ENCODE measurements at places on chromosomes 3 and 15. TPM values are rescaled to one million over a fixed set of nuclear protein-coding genes. Genes with fewer than 3 reads are reported as not detected.

ADAMTS7 gene
- 19.3 TPM for total RNA-seq

DUOXA1 gene
- total RNA-seq = not detected

SH2D7 gene
- not detected for total RNA-seq

ZIC1 gene
- total RNA-seq = under 0.01 TPM

EFHB gene
- total RNA-seq = not detected

LACTB gene
- 45.1 TPM for total RNA-seq

TRH gene
- total RNA-seq = not detected

FBXW12 gene
- total RNA-seq = not detected

FEZF2 gene
- total RNA-seq = not detected

MRAS gene
- 11.5 TPM for total RNA-seq

EIF5A2 gene
- total RNA-seq = 4.1 TPM

GOLGA8G gene
- total RNA-seq = not detected

HRG gene
- not detected for total RNA-seq

ZNF385D gene
- 4.4 TPM for total RNA-seq

TRIM42 gene
- total RNA-seq = not detected

ANKUB1 gene
- not detected for total RNA-seq

TMIE gene
- 0.17 TPM for total RNA-seq

VWA5B2 gene
- 0.05 TPM for total RNA-seq

GJD2 gene
- not detected for total RNA-seq

LRRIQ4 gene
- total RNA-seq = not detected

DPPA4 gene
- not detected for total RNA-seq

TNFAIP8L3 gene
- total RNA-seq = 49.9 TPM

CCDC54 gene
- not detected for total RNA-seq

UACA gene
- 170 TPM for total RNA-seq

ST8SIA2 gene
- under 0.01 TPM for total RNA-seq

MYEF2 gene
- total RNA-seq = 8.4 TPM

TM4SF18 gene
- 363 TPM for total RNA-seq

LRRC34 gene
- 1.9 TPM for total RNA-seq

MYL3 gene
- total RNA-seq = 0.14 TPM

SPESP1 gene
- 4.6 TPM for total RNA-seq

ITPKA gene
- 0.56 TPM for total RNA-seq

SPATA12 gene
- total RNA-seq = 0.17 TPM

SPINK8 gene
- not detected for total RNA-seq

NR1I2 gene
- total RNA-seq = under 0.01 TPM

BCHE gene
- 20.4 TPM for total RNA-seq

COL8A1 gene
- 653 TPM for total RNA-seq

SERPINI2 gene
- not detected for total RNA-seq

SAMMSON gene
- total RNA-seq = not detected

PPP1R14D gene
- not detected for total RNA-seq

ALDH1A2 gene
- total RNA-seq = 70.9 TPM

EAF2 gene
- total RNA-seq = 1.5 TPM

GOLGA6A gene
- not detected for total RNA-seq

PPIB gene
- 815 TPM for total RNA-seq

HESX1 gene
- total RNA-seq = 0.34 TPM

MOBP gene
- total RNA-seq = not detected

ITGA11 gene
- total RNA-seq = 12.9 TPM

PLCL2 gene
- total RNA-seq = 12.4 TPM

SEC22A gene
- total RNA-seq = 29.1 TPM

SV2B gene
- total RNA-seq = 2.6 TPM

MAN2C1 gene
- 102 TPM for total RNA-seq

MYO5C gene
- total RNA-seq = 44.2 TPM

SLC9C1 gene
- total RNA-seq = 0.85 TPM

PRTG gene
- total RNA-seq = 7.5 TPM

NANOGP8 gene
- total RNA-seq = not detected

SERPINI1 gene
- 1.5 TPM for total RNA-seq

THBS1 gene
- 7,970 TPM for total RNA-seq

DNASE1L3 gene
- total RNA-seq = 1.7 TPM
